ENCODE measurements at places on chromosomes 7 and 10.

GRCh38 chr10:29811751-29812427, 177.1 kb upstream of the SVIL start:
- peak; percentile 33 for DNase-seq

DNA sequence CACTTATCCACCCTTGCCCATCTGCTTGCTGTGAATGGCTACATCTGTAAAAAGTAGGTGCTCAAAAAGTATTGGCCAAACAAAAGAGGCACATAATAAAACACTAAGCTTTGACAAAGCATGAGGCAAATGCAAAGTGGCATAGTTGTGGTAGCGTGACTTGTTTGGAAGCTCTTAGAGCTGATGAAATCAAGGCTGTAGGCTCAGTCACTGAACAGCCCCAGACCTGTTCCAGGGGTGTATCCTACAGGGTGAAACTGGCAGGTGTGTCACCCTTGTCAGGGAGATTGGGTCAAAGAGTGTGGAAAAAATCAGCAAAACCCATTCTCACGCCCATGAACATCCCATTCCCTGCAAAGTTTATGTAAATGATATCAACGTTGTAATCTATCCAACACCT, 427.4 kb downstream of the PLXNA4 start:
- DNase-seq = no peak

DNA sequence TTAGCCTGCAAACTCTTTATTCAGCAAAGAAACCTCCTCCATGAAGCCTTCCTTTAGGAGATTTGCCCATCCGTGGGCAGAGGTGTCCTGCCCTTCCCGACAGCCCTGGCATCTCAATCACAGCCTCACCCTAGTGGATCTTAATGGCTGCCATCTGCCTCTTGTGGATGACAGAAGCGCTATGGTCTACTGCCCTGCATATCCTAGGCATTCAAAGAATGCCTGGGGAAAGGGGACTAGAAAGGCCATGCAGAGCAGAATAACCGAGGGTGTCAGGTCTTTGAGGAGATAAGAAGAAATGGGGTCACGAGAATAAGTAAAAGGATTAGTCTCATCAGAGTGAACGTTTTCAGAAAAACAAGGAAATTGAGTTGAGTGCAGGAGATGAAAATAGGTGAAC, 57.7 kb upstream of the SPOCK2 start:
- no peak for DNase-seq

GRCh38 chr7:135859538-135859937, 110.9 kb upstream of the FAM180A start:
- DNase-seq = no peak

DNA sequence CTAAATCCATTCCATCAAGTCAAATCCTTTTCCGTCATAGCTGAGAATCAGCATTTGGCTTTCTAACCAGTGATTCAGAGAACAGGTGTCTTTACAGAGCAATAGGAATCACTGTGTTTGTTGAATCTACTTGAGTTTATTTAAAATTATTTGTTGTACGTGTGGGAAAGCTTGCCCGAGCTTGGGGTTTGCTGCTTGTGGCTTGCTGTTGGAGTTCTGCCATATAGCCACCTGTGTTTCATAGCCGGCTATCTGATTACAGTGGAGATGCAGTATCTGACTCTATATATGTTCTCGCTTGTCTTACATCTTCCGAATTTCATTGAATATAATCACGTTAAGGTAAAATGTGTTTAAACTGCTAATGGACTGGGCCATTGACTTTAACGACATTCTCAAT, 274.3 kb upstream of the MKI67 start:
- no peak for DNase-seq

DNA sequence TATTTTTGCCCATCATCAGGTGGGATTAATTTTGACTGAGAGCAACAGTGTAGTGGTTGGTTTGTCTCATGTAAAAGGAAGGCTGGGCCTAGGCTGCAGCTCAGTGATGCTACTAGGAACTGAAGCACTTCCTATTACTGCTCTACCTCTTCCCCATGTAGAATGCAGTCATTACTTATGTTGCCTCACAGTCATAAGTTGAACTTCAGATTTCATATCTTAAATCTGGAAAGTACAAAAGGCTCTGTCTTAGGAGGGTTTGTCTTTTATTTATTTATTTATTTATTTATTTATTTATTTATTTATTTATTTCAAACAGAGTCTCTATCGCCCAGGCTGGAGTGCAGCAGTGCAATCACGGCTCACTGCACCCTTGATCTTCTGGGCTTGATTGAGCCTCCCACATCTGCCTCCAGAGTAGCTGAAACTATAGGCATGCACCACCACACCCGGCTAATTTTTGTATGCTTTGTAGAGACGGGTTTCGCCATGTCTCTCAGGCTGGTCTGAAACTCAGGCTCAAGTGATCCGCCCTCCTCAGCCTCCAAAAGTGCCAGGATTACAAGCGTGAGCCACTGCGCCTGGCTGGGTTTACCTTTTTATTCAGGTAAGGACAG, 721.7 kb upstream of the GALNT17 start:
- no peak for DNase-seq

GRCh38 chr10:29239569-29240472, 49.0 kb upstream of the LYZL1 start:
- DNase-seq = peak; percentile 24

GRCh38 chr7:17682586-17682985, 257.7 kb downstream of the SNX13 start:
- no peak for DNase-seq

Measured in HTR-8/SVneo (cell line).